Hematopoietic multipotent progenitor cell treated with erythropoietin and hydrocortisone succinate and interleukin-3 and kit ligand, for 8 days (in vitro differentiated cells): ENCODE measurements at places on chromosomes 2 and 18.

DNA sequence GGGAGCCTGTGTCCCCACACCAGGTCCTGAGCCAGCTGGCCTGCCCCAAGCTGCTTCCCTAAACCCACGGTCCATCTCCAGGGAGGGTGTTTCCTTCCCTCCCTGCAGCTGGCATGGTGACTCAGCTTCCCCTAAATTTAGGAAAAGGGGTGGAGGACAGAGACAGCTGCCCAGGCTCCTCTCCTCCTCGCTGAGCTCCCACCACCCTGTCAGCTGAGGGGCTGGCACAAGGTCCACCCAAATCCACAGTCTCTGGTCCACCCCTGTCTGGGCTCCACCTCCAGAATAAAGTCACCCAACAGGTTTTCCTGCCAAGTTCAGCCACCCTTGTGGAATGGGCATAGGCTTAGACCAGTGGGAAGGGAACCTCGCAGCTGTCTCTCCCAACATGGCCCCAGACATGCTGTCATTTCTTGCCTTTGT, 156.5 kb downstream of the TNS1 start:
- DNase-seq, result no peak

GRCh38 chr18:56921896-56922480, 224.9 kb upstream of the BOD1L2 start:
- DNase-seq, result no peak

- DNase-seq, result peak; percentile 13
Observed at GRCh38 chr2:80499095-80499494, 194.5 kb upstream of the LRRTM1 start.

- DNase-seq, result no peak
Observed at GRCh38 chr18:73891572-73892421, 255.8 kb downstream of the FBXO15 start.

DNA sequence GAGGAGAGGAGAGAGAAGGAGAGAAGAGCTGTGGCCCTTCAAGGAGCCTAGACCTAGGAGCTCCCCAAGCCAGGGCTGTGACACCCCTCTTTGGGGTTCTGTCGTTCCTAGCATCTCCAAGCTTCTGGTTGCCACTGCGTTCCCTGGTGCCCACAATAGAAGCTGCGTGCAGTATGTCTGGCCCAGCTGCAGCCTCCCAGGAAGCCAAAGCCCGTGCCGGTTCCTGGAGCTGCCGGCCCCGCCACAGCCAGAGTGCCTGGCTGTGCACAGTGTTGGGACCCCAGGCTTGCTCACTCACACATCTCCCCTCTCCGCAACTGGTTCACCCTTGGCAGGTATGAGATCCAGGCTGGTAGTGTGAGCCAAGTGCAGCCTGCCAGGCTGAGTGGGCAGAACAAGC, 367.7 kb upstream of the MC4R start:
- DNase-seq, result no peak

DNA sequence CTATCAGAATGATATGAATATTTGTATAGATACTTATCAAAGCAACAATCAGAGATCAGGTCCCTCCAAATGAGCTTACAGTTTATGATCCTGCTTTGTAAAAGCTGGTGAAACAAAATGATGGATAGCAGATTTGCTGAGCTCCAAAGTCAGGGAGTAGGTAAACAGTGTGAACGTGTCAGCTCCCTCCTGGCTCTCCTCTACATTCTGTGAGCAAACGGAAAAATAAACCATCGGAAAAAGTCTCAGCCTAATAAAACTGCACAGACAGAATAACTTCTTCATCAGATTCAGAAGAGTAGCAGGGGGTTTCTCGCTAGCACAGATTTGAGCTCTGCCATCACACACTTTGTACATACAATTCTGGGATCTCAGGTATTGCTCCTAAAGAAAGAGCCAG, 51.3 kb downstream of the BCL11A start:
- DNase-seq, result no peak

- DNase-seq, result no peak
Observed at GRCh38 chr2:143264851-143265250, 135.6 kb downstream of the ARHGAP15 start.

- no peak for DNase-seq
Observed at GRCh38 chr2:126543081-126543480, 112.9 kb upstream of the GYPC start.
